Chondrocyte (in vitro differentiated cells): ENCODE measurements at places on chromosomes 7 and 10. TPM values are rescaled to one million over a fixed set of nuclear protein-coding genes. Genes with fewer than 3 reads are reported as not detected.

The CPA2 gene
- not detected in 3 replicates for total RNA-seq

DNA sequence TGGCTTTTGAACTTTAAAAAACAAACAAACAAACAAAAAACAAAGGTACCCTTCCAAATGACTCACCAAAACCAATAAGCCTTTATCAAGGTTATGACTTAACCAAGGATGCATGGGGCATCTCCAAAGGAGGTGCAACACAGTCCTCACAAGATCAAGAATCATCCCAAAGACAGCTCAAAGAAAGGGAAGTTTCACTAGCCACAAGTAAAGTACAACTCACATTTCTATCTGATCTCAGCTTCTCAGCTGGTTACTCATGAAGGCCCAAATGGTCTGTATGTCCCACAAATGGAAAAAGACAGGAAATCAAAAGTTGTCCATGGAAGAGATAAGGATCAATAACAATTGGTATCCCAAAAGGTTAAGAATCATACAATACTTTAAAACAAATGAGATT is 6.0 kb upstream of the MKLN1 start:
- DNase-seq: no peak

The LIPK gene
- total RNA-seq: not detected in 3 replicates

The DRGX gene
- not detected in 3 replicates for total RNA-seq

The CYP3A7 gene
- not detected in 3 replicates for total RNA-seq

DNA sequence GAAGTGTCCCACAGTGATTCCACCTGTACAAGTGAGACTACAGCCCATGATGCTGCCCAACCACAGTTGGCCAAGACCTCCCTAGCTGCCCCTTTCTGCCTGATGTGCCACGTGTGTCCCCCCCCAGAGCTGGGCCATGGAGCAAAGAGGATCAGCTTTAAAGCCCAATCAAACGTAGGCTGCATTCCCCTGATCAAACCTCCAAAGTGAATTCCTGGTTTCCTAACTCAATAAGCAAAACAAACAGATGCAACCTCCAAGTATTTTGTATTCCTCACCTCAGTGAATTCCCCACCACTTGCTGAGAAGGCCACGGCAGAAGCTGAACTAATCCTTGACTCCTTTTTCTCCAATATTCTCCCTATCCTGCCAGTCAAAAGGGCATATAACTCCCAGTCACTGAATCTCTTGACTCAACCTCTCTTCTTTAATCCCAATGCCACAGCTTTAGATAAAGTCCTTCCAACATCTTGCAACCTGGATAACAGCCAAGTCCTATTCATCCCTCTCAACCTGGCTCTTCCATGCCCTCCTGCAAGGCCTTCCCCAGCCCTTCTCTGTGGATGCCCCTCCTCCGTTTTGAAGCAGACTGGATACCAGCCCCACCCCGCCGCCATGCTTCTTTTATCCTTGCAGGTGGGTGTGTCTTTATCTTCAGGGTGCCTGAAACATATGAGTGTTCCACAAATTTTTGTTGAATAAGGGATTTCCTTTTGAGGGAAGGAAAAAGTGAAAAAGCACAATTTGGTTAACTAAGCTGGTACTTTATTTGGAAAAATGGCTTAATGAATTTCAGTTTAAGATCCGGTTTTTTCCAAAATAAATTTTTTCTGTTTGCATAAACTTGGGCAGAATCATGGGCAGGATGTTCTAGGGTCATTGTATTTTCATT is 285.2 kb upstream of the MKLN1 start:
- DNase-seq: no peak
